ENCODE measurements at places on chromosomes 12 and 14.

GRCh38 chr12:77578466-77579220 is 252.1 kb upstream of the NAV3 start:
- DNase-seq = no peak

DNA sequence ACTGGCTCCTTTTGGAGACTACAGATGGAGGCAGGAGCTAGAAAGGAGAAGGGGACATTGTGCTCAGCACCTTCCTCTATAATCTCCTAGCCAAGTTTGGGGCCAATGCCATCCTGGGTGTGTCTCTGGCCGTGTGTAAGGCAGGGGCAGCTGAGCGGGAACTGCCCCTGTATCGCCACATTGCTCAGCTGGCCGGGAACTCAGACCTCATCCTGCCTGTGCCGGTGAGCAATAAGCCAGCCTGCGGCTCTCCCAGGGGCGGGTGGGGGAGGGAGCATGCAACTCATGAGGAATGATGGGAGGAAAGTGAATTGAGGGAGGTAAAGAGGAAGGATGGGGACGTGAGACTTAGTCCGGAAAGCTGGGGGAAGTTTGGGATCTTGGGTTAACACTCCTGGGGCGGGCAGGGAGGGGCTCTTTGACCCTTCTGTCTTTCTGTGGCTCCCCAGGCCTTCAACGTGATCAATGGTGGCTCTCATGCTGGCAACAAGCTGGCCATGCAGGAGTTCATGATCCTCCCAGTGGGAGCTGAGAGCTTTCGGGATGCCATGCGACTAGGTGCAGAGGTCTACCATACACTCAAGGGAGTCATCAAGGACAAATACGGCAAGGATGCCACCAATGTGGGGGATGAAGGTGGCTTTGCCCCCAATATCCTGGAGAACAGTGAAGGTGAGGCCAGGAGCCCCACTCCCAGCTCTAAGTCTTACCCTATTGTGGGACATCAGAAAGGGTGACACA is 3.3 kb downstream of the ENO2 start:
- DNase-seq = no peak

DNA sequence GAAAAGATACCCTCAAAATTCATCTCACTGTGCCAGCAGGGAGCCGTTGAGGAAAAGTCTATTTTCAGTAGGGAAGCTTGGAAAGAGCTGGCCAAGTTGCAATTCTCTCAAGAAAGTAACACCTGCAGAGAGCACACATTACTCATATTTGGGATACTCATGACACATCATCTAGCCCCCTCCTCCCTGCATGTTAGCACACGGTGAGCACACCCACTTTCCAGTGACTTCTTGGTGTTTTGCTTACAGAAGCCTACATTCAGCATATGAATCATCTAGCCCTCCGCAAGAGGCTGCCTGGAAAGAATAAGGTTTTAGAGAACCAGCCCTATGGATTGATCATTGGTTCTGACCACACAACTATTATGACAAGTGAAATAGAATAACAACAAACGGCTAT is 124.5 kb downstream of the PTPRO start:
- DNase-seq = no peak

DNA sequence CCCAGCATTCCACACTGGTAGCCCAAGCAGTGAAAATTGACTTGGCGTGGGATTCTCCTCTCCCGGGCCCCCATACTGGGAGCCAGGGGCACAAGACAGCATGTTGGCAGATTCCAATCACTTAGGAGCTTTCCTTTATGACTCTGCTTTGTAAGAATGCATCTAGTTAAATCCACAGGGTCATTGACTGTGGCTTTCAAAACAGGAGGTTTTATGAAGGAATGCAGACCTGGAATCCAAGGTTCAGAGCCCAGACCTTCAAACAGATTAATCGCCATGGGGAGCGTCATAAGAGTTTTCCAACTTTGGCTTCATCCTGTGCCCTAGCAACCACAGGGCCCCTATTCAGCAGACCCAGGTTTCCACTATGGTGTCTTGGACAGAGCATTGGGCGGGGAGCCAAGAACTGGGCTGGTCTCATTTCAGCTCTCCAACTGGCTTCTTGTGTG is 76.4 kb upstream of the RMST start:
- DNase-seq = no peak

DNA sequence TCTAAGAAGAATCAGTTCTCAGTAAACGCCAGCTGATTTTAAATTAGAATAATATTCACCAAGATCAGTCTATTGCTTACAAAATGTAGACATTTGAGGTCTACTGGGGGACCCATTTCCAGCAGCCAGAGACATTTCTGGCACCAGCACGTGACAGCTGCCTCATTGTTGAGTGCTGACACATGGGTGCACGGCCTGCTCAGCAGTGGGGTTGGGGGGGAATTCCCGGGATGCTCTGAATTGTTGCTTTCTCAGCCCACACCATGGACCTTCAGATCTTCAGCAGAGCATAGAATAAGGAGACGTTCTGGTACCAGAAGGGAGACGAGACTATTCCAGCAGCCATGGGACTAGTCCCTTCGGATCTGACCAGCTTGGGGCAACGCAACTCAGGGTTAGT is 18.3 kb downstream of the PLEKHG7 start:
- no peak for DNase-seq

- no peak for DNase-seq
Observed at GRCh38 chr12:105272152-105272551, 36.2 kb upstream of the APPL2 start.

DNA sequence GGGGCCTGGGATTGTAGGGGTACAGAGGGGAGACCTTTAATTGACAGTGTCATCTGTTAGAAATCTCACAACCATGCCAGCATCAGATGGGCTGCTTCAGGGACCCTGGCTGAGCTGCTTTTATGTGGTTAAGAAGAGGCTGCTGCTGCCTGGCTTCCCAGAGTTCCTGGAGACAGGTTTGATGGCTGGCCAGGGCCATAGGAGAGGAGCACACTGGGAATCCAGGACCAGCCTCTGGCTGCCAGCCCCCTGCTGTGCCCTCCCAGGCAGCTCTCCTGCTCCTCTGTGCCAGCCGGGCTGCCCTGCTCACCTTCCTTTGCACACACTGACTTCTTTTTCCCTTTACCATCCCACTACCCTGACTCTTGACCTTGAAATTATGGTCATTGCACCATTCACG is 507 bp upstream of the KRT73 start:
- no peak for DNase-seq

GRCh38 chr12:127178463-127178862 is 1088.5 kb upstream of the TMEM132C start:
- DNase-seq = no peak

DNA sequence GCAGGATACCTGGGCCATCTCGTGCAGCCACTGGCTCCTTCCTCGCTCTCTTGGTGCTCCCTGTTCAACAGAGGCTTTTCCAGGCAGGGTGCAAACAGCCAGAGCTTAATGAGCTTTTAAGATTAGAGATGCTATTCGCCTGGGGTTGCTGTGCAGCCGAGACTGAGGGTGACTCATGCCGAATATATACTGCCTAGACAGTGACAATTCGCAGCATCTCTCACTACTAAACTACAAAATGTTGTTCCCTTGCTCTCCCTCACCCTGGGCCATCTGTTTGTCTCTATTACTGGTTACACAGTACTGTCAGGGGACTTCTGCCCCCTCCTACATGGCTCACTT is 26.0 kb upstream of the TESC start:
- no peak for DNase-seq

DNA sequence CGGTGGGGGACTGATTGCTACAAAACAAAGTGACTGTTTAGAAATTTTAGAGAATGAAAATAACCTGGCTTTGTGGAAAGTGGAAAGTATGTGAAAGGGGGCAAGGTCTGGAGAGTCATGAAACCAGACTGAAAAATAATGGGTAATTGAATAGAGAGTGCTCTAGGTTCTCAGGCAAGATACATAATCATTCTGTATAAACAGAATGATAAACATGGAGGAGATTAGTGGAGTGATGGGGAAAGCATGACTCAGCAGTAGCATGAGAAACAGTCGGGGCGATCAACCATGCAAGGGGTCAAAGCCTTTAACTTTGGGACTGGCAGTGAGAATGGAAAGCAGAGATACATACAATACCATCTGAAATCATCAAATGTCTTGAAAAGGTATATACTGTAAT is 332.5 kb downstream of the CCER1 start:
- no peak for DNase-seq

- DNase-seq = no peak
Observed at GRCh38 chr14:26276757-26277156, 321.1 kb downstream of the NOVA1 start.

GRCh38 chr14:65864549-65864948 is 452.0 kb downstream of the FUT8 start:
- no peak for DNase-seq

- DNase-seq = no peak
Observed at GRCh38 chr14:47332939-47333338, 342.5 kb downstream of the MDGA2 start.

- no peak for DNase-seq
Observed at GRCh38 chr12:91222746-91223145, 40.1 kb upstream of the DCN start.

GRCh38 chr12:99257672-99258071 is 389.9 kb upstream of the GARIN6 start:
- DNase-seq = no peak

DNA sequence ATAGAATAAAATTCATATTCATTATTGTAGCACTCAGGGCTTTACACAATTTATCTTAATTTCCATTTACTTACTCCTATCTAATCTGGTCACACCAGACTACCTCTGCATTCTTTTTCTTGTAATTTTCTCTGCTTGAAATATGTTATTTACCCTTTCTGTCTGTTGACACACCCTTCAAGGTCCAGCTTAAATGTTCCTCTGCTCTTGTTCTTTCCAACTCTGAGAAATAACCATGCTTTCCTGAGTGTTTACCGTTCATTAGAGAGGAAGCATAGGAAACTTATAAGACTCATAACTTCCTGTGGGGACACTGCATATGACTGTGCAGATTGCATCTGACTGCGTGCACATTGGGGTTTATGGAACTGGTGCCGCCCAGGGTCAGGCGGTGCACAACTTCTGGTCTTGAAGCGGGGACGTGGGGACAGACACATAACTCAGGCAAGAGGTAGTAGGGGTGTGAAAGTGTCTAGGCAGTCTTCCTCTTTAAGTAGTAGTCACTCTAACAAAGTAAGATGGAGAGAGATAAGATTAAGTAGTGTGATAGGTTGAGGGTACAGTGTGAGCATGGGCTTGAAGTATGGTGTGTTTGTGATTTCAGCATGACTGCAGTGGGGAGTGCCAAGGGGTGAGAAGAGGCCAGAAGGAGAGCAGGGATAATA is 42.6 kb upstream of the FOXJ2 start:
- no peak for DNase-seq

GRCh38 chr12:80041692-80042091 is 57.6 kb upstream of the OTOGL start:
- DNase-seq = no peak

GRCh38 chr12:22787557-22787956 is 162.6 kb downstream of the ETNK1 start:
- DNase-seq = no peak

DNA sequence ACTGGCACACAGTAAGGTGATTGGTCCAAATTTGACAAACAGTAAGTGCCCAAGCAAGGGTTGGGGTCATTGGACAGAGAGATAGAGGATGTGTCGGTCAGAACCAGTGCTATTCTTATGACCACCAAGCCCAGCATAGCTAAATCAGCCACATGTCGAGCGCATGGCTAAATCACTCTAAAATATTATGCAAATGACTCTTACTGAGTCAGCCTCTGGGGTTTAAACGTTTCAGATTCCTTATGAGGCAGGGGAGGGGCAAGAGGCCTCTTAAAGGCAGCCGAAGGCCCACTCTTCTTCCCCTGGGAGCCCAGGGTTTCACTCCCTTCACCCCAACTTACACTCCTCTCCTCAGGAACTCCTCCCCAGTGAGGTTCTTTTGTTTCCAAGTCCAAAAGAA is 603 bp upstream of the ENDOU start:
- no peak for DNase-seq

GRCh38 chr14:60652674-60653651 is 3.7 kb upstream of the SIX1 start:
- DNase-seq = no peak

DNA sequence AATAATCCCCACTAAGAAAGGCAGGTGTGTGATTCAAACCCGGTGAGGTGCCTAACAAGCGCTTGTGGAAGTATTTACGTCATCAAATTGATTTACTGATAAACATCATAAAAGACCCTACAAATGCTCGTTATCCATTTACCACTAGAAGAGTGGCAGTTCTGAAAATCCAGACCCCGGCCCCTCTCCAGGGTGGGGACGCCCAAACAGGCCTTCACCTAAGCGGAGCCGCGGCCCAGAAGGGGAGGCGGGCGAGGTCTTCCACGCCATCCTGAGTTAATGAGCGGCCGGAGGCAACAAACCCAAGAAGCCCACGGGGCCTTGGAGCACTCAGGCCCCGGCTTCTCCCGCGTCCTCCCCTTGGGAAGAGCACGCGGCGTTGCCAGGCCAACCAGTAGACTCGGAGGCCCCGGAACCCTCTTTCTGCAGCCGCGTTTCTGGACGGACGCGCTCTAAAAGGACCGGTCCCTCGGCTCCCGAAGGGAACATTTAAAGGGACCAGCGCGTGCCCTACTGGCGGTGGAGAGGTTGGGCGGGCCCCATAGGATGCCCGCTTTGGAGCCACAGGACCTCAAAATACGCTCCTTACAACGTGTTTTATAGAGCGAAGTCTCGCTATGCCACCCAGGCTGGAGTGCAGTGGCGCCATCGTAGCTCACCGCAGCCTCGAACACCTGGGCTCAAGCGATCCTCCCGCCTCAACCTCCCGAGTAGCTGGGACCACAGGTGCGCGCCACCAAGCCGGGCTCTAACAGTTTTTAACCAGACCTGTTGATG is 3.5 kb downstream of the PTPN21 start:
- DNase-seq = peak; percentile 3

DNA sequence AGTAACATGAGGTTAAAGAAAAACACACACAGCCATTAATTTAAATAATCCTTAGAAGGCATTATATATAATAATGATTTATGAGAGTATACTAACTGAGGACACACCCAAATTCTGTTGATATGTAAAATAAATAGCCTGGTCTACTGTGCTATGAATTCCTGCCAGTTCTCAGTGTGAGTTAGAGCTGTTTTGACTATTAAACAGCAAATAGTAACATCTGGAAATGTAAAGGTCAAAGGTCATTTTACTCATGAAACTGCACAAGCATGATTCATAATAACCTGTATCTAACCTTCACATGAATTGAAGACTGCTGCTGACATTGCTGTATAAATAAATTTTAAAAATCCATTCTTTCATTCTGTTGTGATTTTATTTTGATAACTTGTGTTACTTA is 966.7 kb downstream of the SLC6A15 start:
- DNase-seq = no peak

- DNase-seq = no peak
Observed at GRCh38 chr12:51631591-51631990, 40.6 kb downstream of the SCN8A start.

Measured in effector CD8-positive, alpha-beta T cell (primary cell).